Cortex of kidney (tissue), 1 donor: ENCODE measurements at places on chromosomes 1 and 21.

- DNase-seq = no peak
Measured at GRCh38 chr1:32693455-32694174, 9.0 kb downstream of the SYNC start.

- no peak for DNase-seq
Measured at GRCh38 chr1:232944347-232944746, 6.1 kb upstream of the NTPCR start.

DNA sequence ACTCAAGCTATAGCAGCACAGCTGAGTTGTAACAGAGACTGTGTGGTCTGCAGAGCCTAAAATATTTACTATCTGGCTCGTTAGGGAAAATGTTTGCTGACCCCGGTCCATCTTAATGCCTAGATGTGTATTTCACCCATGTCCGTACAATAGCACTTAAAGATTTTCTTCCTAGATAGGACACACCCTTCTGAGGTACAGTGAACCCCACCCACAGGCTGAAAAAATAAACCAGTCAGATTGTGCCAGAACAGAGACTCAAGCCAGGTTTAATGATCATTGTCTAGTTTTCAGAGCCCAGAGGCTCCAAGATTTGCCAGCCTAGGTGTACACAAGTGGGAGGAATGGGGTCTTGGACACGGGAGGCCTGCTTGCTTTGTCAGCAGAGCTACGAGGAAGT is 5.6 kb downstream of the AMIGO1 start:
- no peak for DNase-seq

- DNase-seq = no peak
Measured at GRCh38 chr1:29550119-29550841, 314.0 kb downstream of the PTPRU start.

DNA sequence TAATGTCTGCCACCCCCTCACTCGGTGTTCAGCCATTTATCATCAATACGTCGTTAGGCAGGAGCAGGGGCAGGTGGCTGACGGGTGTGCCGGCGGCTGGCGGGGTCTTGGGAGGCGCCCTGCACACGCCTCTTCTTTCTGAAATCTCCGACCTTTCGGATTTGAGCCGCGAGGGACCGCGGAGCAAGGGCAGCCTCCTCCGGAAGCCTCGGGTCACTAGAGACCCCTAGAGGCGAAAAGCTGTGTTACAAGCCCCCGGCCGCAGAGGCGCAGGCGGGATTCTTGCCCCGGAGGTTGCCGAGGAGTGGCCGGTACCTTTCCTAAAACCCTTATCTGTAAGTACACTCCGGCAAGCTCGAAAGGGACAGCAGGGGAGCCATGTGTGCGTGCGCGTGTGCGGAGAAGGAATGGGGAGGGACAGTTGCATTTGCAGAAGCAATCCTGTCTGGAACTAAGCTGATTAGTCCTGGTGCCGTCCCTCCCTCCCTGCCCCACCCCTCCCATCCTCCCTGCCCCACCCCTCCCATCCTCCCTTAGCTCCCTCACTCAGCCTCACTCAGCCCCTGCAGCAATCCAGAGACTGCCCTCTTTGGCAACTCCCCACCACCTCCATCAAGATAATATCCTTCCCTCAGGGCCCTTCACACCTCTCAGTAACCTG is 11.0 kb downstream of the BRINP2 start:
- no peak for DNase-seq

- no peak for DNase-seq
Measured at GRCh38 chr1:12339811-12340543, 110.1 kb downstream of the VPS13D start.

DNA sequence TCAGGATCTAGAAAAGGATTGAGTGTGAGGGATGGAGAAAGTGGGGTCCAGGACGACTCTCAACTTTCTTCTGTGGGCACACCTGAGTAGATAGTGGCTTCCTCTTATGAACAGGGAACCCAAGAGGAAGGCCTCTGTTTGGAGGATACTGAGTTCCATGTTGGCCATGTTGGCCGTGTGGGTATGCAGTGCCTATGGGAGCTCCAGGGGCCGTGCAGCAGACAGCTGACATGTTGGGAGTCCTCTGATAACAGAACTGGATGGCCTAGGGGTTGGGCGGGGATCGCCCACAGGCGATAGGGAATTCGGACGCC is 43.0 kb downstream of the TMEM53 start:
- no peak for DNase-seq

DNA sequence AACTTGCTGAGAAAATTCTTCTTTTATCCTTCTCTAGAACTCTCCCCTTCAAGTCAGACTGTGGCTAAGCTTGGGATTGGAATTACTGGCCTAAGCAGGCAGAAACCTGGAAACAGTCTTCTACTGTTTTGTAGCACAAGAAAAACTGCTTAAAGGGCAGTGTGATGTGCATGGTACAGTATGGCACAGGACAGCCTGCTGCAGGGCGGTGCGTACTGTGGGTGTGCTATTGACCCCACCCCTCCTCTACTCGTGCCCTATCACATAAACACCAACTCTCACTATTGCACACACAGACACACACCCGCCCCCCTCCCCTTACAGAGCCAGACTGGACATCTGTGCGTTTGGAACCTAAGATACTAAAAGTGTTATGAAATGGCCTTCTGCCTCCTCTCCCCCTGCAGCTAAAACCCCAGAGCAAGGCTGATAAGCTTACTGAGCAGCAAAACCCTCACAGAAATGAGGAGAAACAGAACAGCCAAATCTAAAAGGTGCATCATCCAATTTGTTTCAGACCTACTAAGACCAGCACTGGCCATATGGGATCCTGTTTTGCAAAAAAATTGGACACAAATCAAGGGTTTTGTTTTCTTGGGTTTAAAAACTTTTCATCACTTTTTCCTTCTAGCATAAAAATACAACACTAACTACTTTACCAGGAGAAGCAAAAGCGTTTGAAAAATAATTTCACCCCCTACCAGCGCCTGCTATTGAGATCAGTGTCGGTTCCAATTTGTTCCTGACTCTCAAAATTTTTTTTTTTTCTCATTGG is 355.8 kb upstream of the LYPLAL1 start:
- DNase-seq = no peak

DNA sequence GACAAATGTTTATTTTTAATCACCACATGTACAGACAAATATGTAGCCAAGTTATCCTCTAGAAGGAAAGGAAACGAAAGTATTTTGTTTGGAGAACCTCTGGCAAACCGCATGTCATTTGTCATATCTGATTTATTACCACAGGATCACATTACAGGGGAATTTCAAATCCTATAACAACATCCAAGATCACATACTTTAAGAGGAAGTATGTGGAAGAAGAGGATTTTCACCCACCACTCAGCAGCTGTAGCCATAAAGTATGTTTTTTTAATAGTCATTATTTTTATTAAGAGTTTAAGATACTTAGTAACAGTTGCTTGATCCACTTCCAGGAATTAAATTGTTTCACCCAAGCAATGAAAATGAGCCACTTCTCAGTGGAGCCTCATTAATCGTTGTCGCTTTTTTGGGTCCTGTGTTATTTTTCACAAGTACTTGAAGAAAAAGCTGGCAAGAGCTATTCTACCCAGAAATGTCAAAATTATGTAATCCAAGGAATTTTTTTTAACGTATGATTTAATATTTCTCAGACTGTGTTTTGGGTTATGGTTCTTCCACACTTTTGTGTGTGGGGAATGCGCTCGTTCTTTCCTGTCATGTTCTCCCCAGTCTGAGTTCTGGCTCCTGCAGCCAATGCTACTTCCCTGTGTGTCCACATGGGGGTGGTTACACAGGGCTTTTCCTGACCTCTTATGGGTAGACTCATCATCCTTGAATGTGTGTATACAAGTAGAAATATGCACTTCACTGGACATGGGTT is 6.9 kb downstream of the SERTAD4 start:
- no peak for DNase-seq

- DNase-seq = no peak
Measured at GRCh38 chr1:19448491-19449439, 36.6 kb downstream of the CAPZB start.

GRCh38 chr1:62905309-62905708 is 121.4 kb downstream of the ATG4C start:
- DNase-seq = no peak

DNA sequence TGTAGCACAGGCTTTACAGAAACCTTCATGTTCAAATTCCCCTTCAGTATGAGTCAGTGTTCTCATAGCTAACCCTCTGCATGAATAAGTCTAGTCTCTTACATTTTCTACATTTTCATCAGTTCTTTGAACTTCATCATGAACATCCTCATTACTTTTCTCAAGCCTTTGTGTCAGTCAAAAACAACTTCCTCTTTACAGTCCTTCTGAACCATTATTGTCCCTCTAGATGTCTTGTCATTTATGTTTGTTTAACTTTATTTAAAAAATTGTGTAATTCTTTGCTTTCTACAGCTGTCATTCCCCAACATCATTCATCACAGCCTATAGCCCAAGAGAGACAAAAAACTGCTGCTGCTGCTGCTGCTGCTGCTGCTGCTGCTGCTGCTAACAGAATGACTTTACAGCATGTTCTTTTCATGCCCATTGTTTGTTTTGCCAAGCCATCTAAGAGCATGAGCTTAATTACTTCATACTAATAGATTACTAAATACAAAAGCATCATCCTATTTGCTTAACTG is 133.1 kb downstream of the LRRC40 start:
- DNase-seq = no peak

GRCh38 chr1:212073490-212073889 is 37.9 kb downstream of the DTL start:
- no peak for DNase-seq

- DNase-seq = no peak
Measured at GRCh38 chr21:19692231-19692630, 1288.6 kb upstream of the TMPRSS15 start.
